ENCODE measurements at places on chromosomes 2 and 18. TPM values are rescaled to one million over a fixed set of nuclear protein-coding genes. Genes with fewer than 3 reads are reported as not detected.

The IL36G gene
- total RNA-seq: not detected

The TIMM21 gene
- 110 TPM for total RNA-seq

The MTERF4 gene
- 19.6 TPM for total RNA-seq

The UGT1A5 gene
- total RNA-seq: not detected

GRCh38 chr2:174025271-174026121 is 60.3 kb upstream of the SP3 start:
- H3K36me3 ChIP-seq: no peaks in the 10 kb centered on the region
- H3K4me1 ChIP-seq: peaks cover 12% of the 10 kb centered on the region
- peak; percentile 71 for DNase-seq

DNA sequence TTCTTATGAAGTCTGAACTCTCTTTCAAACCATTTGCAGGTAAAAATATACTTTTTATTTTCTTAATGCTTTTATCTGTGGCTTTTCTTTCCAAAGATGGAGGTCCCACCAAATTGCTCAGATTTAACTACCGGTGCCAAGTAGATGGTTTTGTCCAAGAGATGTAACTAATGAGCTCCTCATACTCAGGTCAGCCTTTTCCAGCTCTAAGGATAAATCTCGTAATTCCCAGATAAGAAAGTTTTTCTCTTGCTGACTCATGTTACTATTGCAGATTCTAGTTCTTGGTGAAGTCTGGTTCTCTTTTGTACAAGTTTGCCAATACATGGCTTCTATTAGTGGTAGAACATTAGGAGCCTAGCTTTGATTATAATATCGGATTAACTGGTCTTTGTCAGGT is 550.8 kb upstream of the ZNF804A start:
- no peaks in the 10 kb centered on the region for H3K27me3 ChIP-seq
- H3K4me3 ChIP-seq: no peak overlapping the region
- no peak overlapping the region for H3K27ac ChIP-seq
- no peaks in the 10 kb centered on the region for H3K36me3 ChIP-seq
- DNase-seq: no peak

DNA sequence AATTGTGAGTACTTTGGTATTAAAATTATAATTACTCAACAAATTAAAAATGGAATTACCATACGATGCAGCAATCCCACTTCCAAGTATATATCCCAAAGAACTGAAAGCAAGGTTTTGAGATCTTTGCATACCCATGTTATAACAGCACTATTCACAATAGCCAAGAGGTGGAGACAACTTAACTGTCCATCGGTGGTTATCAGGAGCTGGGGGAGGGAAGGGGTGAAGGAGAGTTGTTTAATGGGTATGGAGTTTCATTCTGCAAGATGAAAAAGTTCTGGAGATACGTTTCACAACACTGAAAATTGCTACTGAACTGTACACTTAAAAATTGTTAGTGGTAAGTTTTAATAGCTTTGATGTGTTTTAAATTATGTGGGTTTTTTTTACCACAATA is 25.7 kb downstream of the RAB10 start:
- peaks cover 13% of the 10 kb centered on the region for H3K4me1 ChIP-seq
- no peak overlapping the region for H3K27ac ChIP-seq
- H3K36me3 ChIP-seq: peaks cover 17% of the 10 kb centered on the region
- H3K27me3 ChIP-seq: no peaks in the 10 kb centered on the region

- H3K4me1 ChIP-seq: peaks cover 5% of the 10 kb centered on the region
- no peak overlapping the region for H3K4me3 ChIP-seq
- H3K27me3 ChIP-seq: no peaks in the 10 kb centered on the region
- DNase-seq: no peak
- no peak overlapping the region for H3K27ac ChIP-seq
These were observed 126.8 kb downstream of the ZAP70 start for GRCh38 chr2:97840198-97840597.

DNA sequence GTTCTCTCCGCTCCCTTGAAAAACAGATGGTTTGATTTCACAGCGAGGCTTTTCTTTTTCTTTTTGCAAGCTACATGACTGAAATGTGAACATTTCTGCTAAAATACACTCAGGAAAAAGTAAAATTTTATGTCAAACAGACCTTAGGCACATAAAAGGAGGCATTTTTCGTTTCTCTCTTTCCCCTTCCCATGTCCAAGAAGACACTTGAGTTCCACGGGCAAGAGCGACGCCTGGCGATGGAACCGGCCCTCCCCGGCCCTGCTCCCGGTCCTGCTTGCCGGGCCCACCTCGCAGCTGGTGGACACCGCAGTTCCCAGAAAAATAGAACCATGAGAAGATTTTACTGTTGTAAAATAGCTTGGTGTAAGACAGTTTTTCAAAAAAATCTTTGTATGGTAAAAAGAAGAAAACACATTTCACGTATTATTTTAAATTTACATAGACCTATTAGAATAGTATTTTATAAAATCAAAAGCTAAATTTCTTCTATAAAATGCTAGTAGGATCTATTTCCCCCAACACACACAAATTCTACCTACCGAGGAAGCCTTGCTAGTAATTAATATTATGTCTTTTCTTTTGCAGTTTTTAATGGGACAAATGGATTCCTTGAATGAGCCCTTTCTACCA is 2.3 kb upstream of the ALKAL2 start:
- H3K4me3 ChIP-seq: peak overlapping the region; percentile 41
- peaks cover 30% of the 10 kb centered on the region for H3K27me3 ChIP-seq
- no peak overlapping the region for H3K27ac ChIP-seq
- no peaks in the 10 kb centered on the region for H3K36me3 ChIP-seq

GRCh38 chr2:230678451-230678850 is 34.2 kb upstream of the CAB39 start:
- no peak overlapping the region for H3K4me3 ChIP-seq
- no peak overlapping the region for H3K27ac ChIP-seq
- DNase-seq: no peak
- no peaks in the 10 kb centered on the region for H3K27me3 ChIP-seq
- H3K36me3 ChIP-seq: no peaks in the 10 kb centered on the region

GRCh38 chr2:34373586-34374233 is 774.6 kb upstream of the FAM98A start:
- DNase-seq: no peak
- no peaks in the 10 kb centered on the region for H3K4me1 ChIP-seq
- no peak overlapping the region for H3K4me3 ChIP-seq

DNA sequence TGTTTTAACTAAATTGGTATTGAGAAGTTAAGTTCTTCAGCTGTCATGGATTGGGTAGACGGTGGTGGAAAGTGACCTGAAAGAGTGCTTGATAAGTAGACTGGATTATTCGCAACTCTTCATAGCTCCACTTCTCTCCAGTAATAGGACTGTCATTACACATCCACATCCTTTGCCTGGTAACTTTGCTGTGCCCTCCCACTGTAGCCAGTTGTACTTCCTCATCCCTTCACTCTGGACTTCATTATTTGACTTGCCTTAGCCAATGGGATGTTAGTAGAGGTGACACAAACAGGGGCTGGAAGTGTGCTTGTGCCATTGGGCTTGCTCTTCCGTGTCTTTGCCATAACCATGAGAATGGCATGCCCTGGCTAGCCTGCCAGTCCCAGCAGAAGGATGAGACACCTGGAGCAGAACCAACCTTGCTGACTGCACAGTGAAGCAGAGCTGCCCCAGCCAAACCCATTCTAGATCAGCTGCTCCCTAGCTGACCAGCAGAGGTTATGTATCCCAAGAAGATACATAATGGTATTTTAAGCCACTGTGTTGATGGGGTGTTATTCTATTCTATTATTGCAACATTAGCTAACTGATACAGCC is 16.9 kb downstream of the QPCT start:
- H3K36me3 ChIP-seq: no peaks in the 10 kb centered on the region
- H3K27me3 ChIP-seq: no peaks in the 10 kb centered on the region
- no peak for DNase-seq
- H3K27ac ChIP-seq: no peak overlapping the region

Data from heart left ventricle (tissue), 16 donors.